Type B pancreatic cell (in vitro differentiated cells): ENCODE measurements at places on chromosomes 7 and 10. TPM values are rescaled to one million over a fixed set of nuclear protein-coding genes. Genes with fewer than 3 reads are reported as not detected.

UPK3BL2 gene
- 19.5 and 19.8 TPM in 2 replicates for total RNA-seq

GRCh38 chr10:96319754-96320474, 15.7 kb downstream of the DNTT start:
- DNase-seq = no peak

DNA sequence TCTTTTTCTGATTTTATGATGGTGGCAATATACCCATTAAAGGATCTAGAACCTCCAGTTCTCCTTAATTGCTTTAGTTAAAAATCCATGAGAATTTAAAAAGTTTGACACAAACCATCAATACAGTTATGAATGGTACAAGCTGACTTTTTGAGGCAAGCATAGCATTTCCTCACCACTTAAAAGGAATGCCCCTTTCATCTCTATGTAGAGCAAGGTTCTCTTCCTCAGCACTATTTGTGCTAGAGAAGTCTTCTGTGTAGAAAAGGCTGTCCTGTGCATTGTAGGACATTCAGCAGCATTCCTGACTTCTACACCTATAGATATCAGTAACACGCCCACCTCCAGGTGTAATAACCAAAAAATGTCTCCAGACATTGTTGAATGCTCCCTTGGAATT, 67.3 kb downstream of the AHR start:
- no peak for DNase-seq

- DNase-seq = no peak
Observed at GRCh38 chr7:127252377-127252713, 396 bp downstream of the GRM8 start.

DNA sequence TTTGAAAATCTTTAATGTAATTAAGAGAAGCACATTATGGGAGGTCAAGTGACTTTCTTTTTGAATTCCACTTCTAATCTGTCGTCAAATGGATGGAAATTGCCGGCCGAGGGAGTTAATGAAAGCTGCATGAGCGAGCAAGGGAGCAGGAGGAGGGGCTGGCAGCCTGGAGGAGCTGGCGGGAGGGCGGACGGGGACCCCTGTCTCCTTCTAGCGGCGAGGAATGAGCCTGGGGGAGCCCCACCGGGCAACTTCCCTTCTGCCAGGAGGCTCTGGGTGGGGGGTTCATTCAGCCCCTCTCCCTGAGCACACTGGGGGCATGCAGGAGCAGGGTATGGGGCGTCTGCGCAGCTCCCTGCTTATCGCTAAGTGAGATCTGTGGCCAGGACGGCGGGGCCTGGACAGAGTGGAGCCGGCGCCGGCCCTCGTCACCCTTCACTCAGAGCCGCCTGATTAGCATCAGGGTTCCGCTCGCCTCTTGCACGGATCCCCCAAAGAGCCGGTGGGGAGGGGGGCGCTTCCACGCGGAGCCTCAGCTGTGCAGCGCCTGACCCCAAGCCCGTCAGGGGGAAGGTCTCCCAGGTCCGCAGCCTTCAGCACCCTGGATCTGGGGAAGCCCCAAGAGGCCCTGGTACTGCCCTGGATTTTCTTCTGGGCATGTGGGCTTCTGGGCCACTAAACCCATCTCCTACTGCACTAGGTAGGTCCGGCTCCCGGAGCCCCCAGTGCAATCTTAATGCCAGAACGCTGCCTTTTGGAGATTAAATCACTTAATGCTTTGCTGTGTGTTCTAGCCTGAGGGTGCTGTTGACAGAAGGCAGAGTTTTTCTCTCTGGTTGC, 680.8 kb downstream of the LRMDA start:
- DNase-seq = no peak

STOX1 gene
- 2.8 and 4.0 TPM in 2 replicates for total RNA-seq

HIF1AN gene
- 53.2 and 62.9 TPM in 2 replicates for total RNA-seq

DNA sequence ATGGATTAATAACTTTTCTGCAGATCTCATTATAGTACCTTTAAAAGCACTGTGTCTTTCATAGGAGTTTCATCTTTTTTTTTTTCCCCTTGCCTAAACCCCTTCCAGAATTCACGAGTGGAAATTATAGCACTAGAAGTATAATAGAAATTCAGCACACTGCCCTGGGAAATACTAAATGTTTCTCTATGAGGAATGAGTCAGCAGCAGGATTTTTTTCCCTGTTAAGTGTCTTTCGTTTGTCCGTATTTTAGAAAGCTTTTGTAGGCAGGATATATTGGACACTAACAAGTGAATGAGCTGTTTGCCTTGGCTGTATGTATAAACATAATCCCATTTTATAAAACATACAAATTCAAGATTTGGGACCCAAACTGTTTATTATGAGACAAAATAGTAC, 105.8 kb downstream of the EXOC4 start:
- DNase-seq = no peak

- no peak for DNase-seq
Observed at GRCh38 chr7:101671371-101672356, 42.6 kb upstream of the MYL10 start.

- peak; percentile 66 for DNase-seq
Observed at GRCh38 chr7:157690833-157691585, 354.2 kb downstream of the DNAJB6 start.

- no peak for DNase-seq
Observed at GRCh38 chr7:36925207-36925606, 200.9 kb upstream of the AOAH start.

GRCh38 chr10:86061278-86062197, 305.1 kb downstream of the GRID1 start:
- DNase-seq = no peak

DNA sequence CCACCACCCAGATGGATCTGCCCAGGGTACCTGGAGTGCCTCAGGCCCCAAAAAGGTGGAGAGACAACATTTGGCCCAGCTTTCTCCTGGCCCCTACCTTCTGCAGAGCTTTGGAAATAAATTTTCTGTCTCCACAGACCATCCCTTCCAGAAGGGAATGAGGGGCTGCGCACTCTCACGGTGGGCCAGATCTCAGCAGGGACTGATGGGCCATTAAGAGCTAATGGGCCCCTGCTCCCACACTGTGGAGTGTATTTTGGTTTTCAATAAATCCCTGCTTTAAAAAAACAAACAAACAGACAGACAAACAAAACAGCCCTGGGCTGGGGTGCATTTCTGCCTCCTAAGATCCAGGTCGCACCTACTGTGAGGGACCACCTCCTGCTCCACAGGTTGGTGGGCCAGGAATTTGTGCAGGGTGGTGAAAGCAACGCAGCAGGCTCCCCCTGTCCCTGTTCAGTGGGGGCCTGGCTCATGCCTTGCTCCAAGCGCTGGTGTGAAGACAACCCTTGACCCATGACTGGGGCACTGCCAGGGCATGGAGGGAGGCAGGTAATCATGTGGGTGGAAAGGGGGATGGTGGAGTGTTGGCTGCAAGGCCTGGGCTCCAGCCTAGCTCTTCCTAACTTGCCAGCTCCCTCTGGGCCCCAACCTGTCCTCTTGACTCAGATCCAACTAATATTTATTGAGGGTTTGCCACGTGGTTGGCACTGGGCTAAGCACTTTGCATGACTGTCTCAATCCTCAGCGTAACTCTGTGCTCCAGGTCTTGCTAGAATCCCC, 88.5 kb downstream of the COL13A1 start:
- DNase-seq = no peak

HOXA4 gene
- total RNA-seq = 28.5 and 37.6 TPM in 2 replicates
